GM18507 (cell line): ENCODE measurements at places on chromosomes 7 and 10.

DNA sequence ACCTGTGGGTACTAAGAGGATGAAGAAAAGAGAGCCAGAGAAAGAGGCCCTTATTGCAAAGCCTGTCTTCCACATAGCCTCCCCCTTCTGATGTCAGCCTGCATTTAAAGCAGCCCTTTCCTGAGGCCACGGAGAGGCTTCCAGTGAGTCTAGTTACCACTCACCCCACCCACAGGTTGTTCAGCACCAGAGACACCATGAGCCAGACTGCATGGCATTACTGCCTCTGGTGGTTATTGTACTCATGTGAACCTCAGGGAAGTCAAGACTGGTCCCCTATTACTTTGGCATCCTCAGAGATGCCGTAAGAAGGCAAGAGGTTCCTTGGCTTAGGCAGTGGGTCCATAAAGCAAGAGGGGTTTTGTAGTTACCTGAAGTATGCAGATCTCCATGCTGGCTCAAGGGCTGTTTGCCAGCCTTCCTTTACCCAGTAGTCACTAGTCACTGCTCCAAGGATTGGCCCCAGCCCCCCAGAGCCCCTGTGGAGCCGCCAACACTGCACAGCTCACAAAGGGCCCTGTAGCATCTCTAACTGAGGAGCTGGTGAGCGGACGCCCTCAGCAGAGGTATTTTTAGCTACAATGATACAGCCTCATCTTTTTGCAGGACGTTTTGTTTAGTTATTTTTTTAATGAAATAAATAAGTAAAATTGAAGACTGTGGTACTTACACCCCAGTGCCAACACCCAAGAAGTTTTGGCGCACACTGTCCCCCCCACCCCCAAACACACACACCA, 20.7 kb downstream of the LRRC4 start:
- no peak for DNase-seq

GRCh38 chr7:42666994-42667393, 244.9 kb downstream of the C7orf25 start:
- no peak for DNase-seq

DNA sequence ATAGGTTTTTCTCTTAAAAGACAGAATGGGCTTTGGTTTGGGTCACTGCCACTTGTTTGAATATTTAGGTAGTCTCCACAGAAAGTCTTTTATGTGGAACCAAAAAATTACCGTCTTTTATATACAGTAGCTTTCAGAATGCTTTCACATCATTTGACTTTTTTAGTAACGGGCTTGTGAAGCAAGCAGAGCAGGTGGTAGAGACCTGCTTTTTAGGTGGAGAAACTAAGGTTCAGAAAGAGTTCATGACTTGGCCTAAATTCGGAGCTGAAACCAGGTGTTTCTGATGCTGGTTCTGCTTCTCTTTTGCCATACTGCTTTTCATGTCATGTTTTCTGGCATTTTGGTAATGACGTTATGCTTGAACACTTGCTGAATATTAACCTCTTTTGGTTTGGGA, 36.3 kb downstream of the GARS1 start:
- no peak for DNase-seq

GRCh38 chr7:22823142-22823497, 471 bp upstream of the TOMM7 start:
- no peak for DNase-seq

- DNase-seq = no peak
Measured at GRCh38 chr10:115968236-115968635, 304.8 kb downstream of the GFRA1 start.

GRCh38 chr10:48744587-48744986, 59.9 kb downstream of the WDFY4 start:
- no peak for DNase-seq

- no peak for DNase-seq
Measured at GRCh38 chr7:4074994-4075393, 607.1 kb upstream of the FOXK1 start.

GRCh38 chr10:102540023-102540422, 36.3 kb downstream of the SUFU start:
- DNase-seq = no peak

- DNase-seq = no peak
Measured at GRCh38 chr7:43781726-43782607, 23.5 kb downstream of the BLVRA start.

- no peak for DNase-seq
Measured at GRCh38 chr7:30561389-30561788, 33.3 kb upstream of the GARS1 start.

GRCh38 chr7:33423646-33424020, 294.3 kb downstream of the BBS9 start:
- no peak for DNase-seq

DNA sequence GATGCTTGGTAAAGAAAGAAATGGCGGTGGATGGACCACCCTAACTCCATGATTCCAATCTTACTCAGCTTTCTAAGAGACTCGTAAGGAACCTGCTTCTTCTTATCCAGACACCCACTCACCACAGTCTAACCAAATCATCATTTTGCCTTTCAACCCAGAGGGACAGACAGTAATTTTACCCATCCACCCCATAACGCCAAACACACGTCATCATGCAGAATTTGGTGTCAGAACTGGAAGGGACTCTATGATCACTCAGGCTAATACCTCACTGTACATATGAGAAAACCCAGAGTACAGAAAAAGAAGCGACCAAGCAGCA, 388 bp downstream of the ECD start:
- no peak for DNase-seq

- DNase-seq = no peak
Measured at GRCh38 chr10:28327491-28327880, 24.6 kb upstream of the MPP7 start.

DNA sequence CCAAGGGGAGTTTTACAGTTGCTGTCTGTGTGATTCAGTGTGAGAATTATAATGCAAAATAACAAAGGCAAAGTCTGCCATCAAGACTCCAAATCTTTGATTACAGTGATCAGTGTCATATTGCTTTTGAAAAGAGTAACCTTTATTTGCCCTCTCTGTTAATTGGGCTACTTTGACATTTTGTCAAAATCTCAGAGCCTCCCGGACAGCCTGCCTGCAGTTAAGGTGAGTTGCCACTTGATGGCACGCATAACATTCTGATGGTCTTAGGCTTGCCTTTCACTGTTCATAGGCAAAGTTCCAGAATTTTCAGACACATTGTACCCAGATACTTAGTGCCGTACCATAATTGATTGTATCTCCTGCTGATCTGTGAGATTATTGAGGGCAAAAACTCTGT, 253.5 kb downstream of the ABCA13 start:
- DNase-seq = no peak

GRCh38 chr7:151327659-151328058, 14.0 kb upstream of the NUB1 start:
- no peak for DNase-seq

DNA sequence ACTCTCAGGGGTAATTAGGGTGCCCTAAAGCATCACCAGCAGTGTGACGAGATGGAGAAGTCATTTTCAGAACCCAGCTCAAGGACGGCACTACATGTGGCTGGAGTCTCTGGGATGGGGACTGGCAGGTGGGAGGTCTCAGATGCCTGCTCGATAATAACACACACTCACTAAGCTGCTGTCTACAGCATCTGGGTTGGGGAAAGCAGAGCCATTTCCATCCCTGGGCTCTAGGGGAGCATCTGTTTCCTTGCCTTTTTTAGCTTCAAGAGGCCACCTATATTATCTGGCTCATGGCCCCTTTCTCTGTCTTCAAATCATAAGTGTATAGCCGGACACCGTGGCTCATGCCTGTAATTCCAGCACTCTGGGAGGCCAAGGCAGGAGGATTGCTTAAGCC, 79.6 kb downstream of the SH3PXD2A start:
- DNase-seq = no peak

DNA sequence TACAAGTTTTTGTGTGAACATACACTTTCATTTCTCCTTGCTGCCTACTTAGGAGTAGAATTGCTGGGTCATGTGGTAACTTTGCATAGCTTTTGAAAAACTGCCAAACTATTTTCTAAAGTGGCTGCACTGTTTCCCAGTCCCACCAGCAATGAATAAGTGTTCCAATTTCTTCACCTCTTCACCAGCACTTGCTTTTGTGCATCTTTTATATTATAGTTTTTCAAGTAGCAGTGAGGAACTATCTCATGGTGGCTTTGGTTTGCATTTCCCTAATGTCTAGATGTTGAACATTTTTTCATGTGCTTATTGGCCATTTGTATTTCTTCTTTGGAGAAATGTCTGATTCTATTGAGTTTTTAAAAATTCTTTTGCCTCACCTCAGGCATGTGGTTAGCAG, 229.9 kb upstream of the TCF7L2 start:
- DNase-seq = no peak

DNA sequence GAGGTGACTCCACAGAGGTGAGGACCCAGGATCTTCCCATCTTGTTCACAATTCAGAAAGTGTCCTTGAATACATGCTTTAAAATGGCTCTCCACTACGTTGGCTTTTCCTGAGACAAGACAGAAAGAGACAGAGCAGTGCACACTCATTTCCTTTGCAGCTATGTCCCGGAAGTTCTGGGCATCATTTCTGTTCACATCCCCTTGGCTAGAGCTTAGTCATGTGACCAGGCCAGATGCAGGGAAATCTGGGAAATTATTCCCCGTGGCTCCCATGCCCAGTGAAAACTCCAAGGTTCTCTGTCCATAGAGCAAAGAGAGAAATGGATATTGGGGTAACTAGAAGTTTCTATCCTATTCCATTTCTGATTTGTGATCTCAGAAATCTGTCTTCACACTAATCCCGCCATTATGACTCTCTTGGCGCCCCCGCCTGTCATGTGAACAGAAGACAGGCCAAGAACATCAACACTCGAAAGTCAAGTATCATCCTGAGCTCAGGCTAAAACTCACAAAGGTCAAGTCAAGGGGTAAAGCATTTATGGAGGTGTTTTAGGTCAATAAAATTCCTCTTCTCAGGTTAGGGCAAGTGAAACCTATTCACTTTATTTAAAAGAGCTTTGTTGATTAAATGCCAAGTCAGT, 251.4 kb upstream of the HABP2 start:
- no peak for DNase-seq

DNA sequence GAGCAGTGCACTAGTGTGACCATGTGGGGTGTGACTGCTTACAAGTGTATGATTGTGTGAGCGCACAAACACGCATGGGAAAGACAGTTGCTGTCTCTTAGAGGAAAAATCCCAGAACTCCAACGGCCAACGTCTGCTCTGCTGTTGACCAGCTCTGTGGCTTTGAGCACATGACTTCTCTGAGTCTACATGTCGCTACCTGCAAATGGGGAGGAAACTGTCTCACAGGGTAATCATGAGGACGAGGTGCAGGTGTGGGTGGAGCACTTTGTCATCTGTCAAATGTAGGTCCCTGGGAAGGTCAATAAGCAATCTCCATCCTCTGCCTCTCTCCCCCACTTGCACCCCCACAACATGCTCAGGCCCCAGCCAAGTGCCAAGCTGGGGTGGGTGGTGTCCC, 31.2 kb upstream of the TLX1 start:
- DNase-seq = no peak

DNA sequence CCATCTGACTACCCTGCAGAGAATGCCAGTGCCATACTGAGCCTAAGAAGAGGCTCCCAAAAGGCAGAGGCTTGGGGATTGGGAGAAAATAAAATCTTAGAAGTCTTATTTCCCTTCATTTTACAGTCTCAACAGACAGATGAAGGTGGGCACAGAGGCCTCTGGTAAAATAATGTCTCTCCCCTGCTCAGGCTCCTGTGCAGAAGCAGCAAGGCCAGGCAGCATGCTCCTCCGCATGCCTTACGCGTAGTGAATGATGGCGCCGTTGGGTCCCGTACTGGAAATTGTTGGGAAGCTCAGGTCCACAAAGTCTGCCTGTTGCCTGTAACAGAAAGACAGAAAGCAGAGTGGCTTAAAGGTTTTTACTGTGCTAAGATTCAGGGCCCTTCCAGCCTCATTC, 45.8 kb downstream of the XPNPEP1 start:
- DNase-seq = no peak

GRCh38 chr7:137846827-137847567, at the start of gene DGKI:
TSS of gene DGKI (minus strand) at chr7:137846974.
- DNase-seq = no peak
